NCI-H2081 treated with DMSO at 0.1 percent for 48 hours (cell line): ENCODE measurements at places on chromosomes 6 and 20.

DNA sequence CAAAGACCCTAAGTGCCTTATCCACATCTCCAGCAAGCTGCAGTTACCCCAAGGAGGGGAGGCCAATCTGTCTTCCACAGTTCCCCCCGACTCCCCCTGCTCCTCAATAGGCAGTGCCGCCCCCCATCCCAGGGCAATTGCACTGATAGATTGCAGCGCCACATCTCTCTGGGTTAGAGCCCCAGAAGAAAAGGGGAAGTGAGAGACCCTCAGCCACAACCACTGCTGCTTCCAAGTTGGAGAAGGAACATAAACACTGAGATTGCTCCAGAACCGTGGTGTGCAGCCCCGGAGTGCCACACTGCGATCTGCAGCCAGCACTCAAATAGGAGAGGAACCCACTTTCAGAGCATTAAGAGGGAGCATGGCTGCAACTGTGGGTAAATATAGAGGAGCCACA, 101.5 kb downstream of the RWDD2A start:
- no peak for DNase-seq

- DNase-seq, result no peak
Observed at GRCh38 chr20:3980260-3981131, 34.9 kb downstream of the RNF24 start.

DNA sequence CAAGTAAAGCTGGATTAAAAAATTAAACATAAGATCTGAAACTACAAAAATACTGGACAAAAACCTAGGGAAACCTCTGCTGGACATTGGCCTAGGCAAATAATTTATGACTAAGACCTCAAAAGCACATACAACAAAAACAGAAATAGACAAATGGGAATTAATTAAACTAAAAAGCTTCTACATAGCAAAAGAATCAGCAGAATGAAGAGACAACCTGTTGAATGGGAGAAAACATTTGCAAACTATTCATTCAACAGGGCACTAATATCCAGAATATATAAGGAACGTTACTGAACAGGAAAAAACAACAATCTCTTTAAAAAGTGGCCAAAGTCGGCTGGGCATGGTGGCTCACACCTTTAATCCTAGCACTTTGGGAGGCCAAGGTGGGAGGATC, 6.8 kb upstream of the GINM1 start:
- no peak for DNase-seq

- no peak for DNase-seq
Observed at GRCh38 chr6:32252331-32253009, 28.6 kb upstream of the NOTCH4 start.

DNA sequence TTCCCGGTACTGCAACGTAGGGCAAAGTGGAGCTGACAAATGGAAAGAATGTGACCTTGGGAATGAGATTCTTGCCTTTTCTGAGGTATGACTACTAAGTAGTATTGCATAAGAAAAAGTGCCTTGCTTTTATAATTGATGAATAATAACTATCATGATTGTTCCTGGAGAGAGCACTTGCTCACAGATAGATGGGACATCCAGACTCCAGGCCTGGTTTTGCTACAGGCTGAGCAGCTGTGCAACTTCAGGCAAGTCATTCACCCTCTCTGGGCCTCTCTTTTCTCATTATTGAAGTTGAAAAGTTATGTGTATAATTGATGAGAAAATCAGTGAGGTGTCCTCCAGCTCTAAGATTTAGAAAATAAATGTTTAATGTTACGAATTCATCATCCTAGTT, 53.6 kb upstream of the MBOAT1 start:
- DNase-seq, result no peak
